ENCODE measurements at places on chromosomes 3 and 15.

GRCh38 chr3:195043607-195044339, 227.2 kb downstream of the XXYLT1 start:
- no peak for DNase-seq

- no peak for DNase-seq
Observed at GRCh38 chr15:90205886-90206285, 4.8 kb downstream of the SEMA4B start.

DNA sequence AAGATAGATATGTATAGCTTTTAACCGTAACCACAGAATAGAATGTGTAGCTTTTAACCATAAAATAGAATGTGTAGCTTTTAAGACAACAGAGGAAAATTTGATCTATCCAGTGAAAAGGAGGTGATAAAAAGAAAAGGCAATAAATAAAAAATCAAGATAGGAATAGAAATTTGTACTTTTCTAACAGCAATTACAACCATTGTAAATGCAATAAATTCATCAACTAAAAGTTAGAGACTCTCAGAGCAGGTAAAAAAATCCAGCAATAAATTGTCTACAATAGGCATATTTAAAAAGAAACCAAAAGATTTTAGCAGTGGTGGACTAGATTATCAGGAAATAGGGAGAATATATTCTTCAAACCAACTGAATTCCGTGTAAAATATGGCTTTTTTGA, 63.8 kb upstream of the ABHD2 start:
- DNase-seq = no peak

DNA sequence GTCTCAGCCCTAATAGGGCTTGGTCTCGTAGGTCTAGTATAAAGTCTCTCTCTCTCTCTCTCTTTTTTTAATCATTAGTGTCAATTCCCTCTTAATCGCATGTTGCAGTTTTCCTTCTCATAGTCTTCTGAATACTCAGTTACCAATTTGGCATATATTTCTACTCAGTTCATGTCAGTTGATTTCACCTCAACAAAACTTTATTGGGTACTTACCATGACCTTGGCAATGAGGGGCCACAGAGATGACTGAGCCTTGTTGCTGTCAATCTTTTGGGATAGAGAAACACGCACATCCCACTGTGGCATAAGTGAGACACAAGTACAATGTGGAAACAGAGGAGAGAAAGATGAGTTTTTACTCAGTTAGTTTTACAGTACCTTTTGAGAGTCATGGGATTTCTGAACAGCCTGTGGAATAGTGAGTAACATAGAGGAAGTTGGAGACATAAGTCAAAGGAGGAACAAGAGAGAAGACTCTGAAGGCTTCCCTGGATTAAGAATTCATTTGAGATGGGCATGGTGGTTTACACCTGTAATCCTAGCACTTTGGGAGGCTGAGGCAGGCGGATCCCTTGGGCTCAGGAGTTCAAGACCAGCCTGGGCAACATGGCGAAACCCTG, 150.2 kb upstream of the CBLB start:
- DNase-seq = no peak

DNA sequence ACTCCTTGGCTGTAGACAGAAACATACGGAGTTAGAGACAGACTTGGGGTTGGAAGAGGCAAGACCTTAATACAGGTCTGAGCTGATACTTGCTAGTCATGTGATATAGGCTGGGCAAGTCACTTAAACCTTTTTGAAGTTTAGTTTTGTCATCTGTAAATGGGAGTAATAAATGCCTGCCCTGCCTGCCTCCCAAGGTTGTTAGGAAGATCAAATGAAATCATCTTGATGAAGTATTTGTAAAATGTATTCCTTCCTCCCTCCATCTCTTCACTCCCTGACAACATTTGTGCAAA, 2.9 kb downstream of the PXK start:
- no peak for DNase-seq

GRCh38 chr3:87856126-87856525, 202.7 kb downstream of the CGGBP1 start:
- DNase-seq = no peak

- DNase-seq = no peak
Observed at GRCh38 chr3:100782906-100783305, 73.6 kb downstream of the TFG start.

GRCh38 chr3:139329364-139329850, 14.4 kb upstream of the MRPS22 start:
- peak; percentile 71 for DNase-seq

DNA sequence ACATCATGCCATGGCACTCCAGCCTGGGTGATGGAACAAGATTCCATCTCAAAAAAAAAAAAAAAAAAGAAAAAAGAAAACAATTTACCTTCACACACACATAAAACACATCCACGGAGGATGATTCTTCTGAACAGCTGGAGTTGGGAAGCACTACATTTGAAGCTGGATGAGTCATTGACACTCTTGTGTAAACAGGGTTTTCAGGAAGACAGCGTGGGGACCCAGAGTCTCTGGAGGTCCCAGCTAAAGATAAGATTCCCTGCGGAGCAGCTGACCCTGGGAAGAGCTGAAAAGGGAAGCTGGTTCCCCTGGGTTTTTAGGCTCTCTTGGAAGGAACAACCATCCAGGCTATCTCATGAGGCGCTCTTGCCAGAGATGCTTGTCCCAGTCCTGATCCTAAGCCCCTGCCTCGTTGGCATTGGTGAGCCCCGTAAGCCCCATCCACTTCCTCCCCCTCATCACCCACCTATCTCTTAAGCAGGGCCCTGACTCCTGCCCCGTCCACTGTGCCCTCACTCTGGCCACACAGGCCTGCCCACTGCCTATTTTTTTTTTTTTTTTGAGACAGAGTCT, 32.0 kb upstream of the FURIN start:
- DNase-seq = no peak

DNA sequence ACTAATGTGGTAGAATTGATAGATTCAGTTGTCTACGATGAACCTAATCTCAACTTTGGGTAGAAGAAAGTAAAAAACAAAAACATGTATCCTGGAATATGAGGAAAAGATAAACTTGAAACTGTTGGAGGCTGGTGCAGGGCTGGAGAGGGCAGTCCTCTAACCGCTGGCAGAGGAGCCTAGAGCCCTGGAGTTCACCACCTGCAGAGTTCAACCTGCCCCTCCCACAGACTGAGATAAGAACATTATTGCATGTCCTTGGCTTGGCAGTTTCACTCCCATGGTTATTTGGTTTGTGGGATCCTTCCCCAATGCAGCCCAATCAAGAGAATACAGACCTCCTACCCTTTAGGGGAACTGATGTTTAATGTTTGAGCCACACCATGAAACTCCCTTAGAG, 53.2 kb upstream of the GATM start:
- no peak for DNase-seq

- peak; percentile 27 for DNase-seq
Observed at GRCh38 chr15:33154351-33155166, 40.0 kb downstream of the FMN1 start.

DNA sequence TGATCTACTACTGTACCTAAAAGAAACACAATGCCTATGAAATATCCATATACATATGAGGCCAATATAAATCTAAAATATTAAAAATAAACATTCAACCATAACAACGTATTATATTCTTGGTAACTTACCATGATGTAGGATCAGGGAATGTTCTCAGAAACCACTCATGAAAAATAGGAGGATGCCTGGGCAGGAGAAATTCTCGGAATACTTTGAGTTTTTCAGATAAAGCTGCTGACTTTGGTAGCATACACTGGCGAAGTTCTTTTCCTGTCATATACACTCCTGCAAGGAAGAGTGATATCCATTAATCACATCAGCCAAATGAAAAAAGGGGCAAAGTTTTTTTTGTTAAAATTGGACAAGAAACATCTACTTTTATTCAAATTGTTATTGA, 11.3 kb upstream of the XRN1 start:
- DNase-seq = no peak

- no peak for DNase-seq
Observed at GRCh38 chr3:34886443-34886842, 752.9 kb upstream of the ARPP21 start.

DNA sequence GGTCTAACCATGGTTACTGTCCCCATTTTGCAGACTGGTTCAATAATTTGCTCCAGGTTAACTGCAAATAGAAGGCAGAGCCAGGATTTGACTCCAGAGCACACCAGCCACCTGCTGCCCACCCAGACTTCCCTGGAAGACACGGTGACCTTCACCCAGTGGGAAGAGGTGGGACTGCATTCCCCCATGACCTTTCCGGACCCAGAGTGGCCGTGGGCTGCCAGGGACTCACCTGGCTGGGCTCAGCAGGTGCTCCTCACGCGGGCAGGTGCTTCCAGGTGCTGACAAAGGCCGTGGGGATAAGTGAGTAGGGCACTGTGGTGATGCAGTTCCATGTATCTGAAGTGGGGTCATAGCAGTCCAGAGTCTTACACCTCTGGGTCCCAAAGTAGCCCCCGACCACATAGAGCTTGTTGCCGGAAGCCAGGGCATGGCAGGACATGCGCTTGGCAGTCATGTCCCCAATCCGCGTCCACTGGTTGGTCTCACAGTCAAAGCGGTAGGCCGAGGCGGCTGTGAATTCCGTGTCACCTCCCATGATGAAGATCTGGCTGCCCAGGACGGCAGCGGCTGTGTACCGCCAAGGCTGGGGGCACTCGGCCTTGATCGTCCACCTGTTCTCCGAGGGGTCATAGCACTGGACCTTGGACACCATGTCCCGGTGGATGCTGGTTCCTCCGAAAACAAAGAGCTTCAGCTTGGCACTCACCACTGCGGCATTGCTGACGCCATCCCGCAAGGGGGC, 26.8 kb downstream of the KLHL25 start:
- no peak for DNase-seq

DNA sequence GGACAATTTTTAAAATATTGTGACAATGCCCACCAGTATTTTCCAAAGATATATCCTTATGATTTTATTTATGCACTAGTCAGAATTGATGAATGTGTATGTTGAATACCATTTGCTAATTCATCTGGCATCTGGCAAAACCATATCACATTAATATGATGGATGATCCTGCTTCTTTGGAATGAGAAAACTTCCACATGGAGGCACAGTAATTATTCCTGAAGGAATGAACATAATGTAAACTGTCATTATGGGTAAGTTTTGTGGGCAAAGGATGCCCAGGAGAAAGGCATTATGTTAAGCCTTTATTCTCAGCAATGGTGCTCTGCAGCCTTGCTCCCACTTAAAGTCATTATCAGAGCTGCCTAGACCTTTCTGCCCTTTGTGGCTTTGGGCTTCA, 113.0 kb upstream of the MME start:
- no peak for DNase-seq

DNA sequence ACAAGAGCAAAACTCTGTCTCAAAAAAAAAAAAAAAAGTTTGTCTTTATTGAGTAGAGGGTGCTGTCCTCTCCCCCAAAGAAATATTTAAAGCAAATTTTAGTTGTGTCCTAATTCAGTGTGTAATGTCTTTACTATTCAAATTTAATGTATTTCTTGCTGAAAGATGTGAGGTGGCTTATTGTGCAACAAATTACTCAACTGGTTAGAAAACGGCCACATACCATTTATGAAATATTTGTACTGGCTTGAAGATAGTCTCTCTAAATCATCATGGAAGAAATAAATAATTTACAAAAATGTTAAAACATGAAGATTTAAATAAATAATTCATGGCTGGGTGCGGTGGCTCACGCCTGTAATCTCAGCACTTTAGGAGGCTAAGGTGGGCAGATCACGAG, 63.0 kb downstream of the SLTM start:
- DNase-seq = no peak
